ENCODE measurements at places on chromosomes 6 and 20.

DNA sequence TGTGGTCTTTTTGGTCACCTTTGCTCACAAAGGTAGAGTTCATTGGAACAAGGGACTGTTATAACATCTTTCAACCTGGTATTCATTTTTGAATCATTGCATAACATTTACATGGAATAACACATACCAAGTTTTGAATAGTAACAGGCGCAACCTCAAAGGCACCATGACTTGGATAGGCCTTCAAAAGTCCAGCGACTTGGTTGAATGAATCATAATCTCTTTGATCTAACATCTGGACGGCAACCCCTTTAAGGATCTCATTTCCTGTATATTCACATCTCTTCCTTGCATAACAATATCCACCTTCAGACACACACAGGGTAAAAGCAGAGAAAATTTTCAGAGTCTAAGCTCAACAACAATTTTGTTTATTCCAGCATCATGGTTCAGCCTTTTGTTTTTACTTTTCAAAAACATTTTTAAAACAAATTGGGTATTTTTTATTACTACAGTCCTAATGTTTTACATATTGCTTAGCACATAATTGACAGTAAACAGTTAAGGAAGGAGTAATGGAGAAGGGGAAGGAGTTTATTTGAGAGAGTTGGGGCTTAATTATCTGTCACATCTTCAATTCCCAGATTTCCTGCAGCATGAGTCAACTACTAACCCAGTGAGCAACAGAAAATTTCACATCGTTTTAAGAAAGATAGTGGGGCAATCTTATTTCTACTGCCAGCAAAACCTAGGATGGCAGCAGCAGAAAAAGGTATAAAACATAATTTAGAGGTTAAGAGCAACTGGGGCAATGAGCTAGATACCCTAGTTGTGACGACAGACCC lies 41.8 kb upstream of the F13A1 start:
- peak; percentile 27 for DNase-seq

DNA sequence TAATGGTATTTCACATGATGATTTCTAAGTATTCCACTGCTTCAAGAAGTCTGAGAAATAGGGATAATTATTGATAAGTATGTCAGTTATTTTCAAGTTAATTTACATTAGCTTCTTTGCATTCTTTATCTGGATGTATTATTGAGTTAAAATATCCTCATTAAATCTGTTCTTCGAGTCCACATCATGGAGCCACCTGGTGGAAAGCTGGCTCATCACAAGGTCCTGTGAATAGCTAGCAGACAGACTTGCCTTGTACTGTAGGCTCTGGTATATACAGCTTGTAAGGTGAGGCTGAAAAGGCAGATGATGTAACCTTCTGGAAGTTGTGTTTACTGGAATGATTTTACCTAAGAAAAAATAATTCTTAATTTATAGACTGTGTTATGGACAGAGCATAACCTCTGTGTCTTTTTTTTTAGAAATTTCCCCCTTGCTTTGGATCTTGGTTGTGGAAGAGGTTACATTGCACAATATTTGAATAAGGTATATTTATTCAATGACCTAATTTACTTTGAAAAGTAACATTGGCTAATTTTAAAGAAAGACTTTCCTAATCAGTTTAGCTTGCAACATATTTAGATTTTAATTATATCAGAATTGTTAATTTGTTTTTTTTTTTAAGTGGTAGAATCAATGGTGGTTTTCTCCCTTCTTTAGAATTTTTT lies 3.5 kb downstream of the NDUFAF5 start:
- peak; percentile 47 for DNase-seq

- no peak for DNase-seq
These were observed 228.8 kb downstream of the SYNDIG1 start for GRCh38 chr20:24698189-24698588.

- no peak for DNase-seq
These were observed 93.3 kb downstream of the YTHDF1 start for GRCh38 chr20:63122626-63123025.

DNA sequence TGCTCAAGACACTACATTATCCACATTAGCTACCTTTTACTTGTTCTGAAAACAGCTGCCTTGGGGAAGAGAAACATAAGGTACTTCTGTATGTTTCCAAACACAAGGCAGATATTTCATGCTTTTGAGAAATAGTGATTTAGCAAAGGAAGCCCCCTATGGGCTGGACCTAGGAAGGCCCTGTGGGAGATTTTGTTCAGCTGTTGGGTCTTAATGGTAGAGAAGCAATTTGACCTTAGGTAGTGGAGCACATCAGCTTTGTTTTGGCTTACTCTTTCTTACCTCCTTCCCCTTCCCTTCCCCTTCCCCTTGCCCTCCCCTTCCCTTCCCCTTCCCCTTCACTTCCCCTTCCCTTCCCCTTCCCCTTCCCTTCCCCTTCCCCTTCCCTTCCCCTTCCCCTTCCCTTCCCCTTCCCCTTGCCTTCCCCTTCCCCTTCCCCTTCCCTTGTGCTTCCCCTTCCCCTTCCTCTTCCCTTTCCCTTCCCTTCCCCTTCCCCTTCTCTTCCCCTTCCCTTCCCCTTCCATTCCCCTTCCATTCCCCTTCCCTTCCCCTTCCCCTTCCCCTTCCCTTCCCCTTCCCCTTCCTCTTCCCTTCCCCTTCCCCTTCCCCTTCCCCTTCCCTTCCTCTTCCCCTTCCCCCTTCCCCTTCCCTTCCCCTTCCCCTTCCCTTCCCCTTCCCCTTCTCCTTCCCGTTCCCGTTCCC lies 84.6 kb downstream of the ANKS1A start:
- DNase-seq, result no peak

GRCh38 chr6:107319906-107320530 lies 139.3 kb downstream of the PDSS2 start:
- DNase-seq, result peak; percentile 73

- DNase-seq, result peak; percentile 27
These were observed 28.4 kb upstream of the MAS1L start for GRCh38 chr6:29516108-29516507.

- peak; percentile 94 for DNase-seq
These were observed 176.8 kb downstream of the NFATC2 start for GRCh38 chr20:51365670-51366069.

GRCh38 chr20:31473331-31474096 lies 1.4 kb downstream of the DEFB124 start:
- no peak for DNase-seq

DNA sequence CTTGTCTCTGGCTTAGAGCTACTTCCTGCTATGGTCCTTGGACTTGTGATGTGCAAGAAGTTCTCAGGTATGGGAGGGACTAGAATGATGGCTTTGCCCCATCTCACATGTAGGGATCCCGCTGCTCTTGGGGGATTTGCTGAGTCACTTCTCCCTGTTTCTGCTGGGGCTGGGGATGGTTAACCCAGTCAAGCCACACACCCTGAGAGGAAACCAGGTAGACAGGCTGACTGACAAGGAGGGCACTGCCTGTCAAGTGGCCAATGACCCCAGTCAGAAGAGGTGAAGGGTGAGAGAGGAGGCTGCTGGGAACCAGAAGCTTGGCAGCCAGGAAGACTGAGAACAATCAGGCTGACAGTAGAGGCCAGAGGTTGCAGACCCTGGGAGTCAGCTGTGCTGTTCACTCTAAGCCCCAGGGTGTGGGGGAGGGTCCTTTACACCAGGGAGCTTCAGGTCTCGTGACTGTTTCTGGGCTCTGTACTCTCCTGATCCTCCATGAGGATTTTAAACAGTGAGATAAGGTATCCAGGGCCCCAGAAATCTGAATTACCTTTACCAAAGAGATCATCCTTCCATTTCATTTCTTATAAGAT lies 34.6 kb downstream of the HLA-F start:
- DNase-seq, result no peak

GRCh38 chr6:24849713-24850112 lies 51.0 kb upstream of the ARMH2 start:
- no peak for DNase-seq

GRCh38 chr6:137808836-137809315 lies 58.2 kb upstream of the TNFAIP3 start:
- DNase-seq, result no peak

GRCh38 chr6:151007076-151007475 lies 141.6 kb downstream of the MTHFD1L start:
- DNase-seq, result no peak

DNA sequence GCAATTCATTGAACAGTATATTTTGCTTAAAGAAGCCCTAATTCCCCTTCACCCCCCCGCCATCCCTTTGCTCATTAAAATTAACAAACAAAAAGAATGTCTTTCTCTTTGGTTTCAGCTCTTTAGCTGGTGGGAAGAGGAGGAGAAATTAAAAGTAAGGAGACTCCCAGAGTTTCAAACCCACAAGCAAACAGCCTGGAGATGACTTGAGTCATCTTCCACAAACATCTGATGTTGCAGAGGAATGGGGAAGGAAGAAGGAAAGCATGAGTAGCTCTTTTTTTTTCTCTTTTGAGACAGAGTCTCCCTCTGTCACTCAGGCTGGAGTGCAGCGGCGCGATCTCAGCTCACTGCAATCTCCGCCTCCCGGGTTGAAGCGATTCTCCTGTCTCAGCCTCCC lies 189.6 kb downstream of the ADAT2 start:
- DNase-seq, result peak; percentile 63

- peak; percentile 99 for DNase-seq
These were observed at the start of gene WASF1 for GRCh38 chr6:110179406-110180227. WASF1 (minus strand) TSS chr6:110179670; CDS start chr6:110127601, 52,069 bp downstream.

- no peak for DNase-seq
These were observed 2.4 kb downstream of the BAG2 start for GRCh38 chr6:57174511-57174907.

GRCh38 chr6:13629459-13630116 lies 14.5 kb downstream of the NOL7 start:
- DNase-seq, result no peak

DNA sequence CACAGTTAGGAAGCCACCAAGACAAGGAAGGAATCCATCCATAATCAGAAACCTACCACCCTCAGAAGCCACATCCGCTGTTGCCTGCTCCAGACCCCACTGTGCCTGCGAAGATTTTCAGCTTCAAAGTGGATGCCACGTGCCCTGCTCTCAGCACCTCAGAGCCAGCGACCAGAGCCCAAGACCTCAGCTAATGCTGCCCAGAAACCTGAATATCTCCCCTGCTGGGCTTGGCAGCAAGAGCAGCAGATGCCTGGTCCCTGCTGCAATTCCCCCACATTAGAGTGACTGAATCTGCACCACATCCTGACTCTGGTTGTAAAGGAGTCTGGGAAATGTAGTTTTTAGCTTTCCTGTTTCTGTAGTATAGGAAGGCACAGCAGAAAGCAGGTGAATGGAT lies 10.7 kb upstream of the ULBP3 start:
- peak; percentile 32 for DNase-seq

DNA sequence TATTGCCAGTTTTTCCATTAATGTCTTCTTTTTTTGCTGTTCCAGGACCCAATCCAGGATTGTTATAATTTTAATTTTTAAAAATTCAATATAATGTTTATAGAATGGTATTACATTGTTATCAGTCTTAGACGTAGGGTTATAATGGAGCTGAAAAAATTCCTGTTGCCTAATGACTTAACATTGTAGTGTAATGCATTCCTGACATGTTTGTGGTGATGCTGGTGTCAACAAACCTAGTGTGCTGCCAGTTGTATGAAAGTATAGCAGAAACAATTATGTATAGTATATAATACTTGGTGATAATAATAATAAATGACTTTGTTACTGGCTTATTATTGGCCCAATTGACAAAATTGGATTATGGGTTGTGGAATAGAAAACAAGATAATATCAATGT lies 30.4 kb downstream of the KIZ start:
- DNase-seq, result peak; percentile 65

- peak; percentile 67 for DNase-seq
These were observed 54.3 kb downstream of the MYLIP start for GRCh38 chr6:16183187-16183664.

DNA sequence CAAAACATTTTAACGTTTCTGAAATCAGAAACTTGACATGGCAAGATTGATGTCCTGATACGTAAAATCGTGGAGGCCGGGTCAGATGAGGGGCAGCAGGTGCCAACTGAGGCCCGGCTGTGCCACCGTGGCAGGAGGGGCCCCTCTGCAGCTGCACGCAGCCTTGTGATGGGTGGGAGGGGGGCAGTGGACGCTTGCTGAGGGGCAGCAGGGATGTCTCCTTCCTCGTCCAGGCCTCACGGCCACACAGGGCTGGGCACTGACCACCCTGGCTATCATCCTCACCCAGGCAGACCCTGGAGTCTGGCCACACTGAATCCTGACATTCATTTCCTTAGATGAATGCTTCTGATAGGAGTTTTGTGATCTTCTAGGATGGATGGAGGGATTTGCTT lies 114.7 kb downstream of the ERMARD start:
- DNase-seq, result no peak

- no peak for DNase-seq
These were observed 359.4 kb downstream of the EPHA7 start for GRCh38 chr6:93059911-93060310.

DNA sequence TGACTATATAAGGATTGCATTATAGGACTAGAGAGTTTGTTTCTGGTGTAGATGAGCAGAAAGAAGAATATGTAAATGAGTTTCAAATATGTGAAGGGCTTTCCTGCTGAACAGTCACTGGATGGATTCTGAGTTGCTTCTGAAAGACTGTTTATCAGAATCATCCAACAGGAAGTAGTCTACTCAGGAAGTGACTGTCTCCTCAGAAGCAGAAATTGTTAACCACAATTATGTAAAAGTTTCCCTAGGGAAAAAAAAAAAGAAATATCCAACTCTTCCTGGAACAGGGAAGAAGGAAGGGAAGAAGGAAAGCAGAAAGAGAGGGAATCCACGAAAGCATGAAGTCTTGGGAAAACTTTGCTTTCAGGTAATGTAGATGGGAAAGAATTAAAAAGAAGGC lies 138.9 kb downstream of the TENT5A start:
- DNase-seq, result peak; percentile 90

DNA sequence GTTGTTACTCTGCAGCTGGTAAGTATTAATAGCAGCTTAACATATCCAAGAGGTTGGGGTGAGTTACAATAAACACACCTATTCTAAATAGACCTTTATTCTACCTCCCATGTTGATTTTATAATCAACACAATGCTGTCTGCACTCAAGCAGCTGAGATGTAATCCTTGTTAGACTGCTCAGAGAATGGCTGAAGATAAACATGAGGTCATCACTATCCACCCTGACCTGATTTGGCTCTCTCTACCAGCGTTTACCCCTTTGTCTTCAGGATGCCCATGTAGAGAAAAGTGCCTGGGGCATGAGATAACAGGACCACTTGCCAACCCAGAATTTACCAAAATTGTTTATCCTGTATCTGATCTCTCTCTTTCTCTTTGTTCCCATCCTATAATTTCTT lies 220.7 kb upstream of the DEFB112 start:
- DNase-seq, result no peak

- peak; percentile 77 for DNase-seq
These were observed 53.4 kb downstream of the AKAP12 start for GRCh38 chr6:151292974-151293687.

DNA sequence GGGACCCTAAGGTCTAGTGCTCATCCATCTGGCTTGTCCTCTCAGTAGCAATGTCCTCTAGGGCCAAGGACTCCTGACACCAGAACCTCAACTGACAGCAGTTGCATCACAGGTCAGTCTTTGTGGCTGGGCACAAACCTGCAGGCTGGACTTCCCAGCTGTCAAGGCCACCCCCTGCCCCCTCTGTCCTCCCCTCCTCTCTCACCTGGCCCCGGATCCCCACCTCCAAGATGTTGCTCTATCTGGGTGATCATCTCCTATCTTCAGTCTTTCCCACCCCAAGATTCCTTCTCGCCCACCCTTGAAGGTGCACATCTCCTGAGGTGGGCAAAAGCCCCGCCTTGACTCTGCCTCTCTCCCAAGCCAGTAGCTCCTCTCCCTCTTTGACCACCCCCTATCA lies 131.8 kb upstream of the SRSF6 start:
- DNase-seq, result no peak

Data from fibroblast of skin of right quadriceps (primary cell).